ENCODE measurements at places on chromosomes 2 and 18.

DNA sequence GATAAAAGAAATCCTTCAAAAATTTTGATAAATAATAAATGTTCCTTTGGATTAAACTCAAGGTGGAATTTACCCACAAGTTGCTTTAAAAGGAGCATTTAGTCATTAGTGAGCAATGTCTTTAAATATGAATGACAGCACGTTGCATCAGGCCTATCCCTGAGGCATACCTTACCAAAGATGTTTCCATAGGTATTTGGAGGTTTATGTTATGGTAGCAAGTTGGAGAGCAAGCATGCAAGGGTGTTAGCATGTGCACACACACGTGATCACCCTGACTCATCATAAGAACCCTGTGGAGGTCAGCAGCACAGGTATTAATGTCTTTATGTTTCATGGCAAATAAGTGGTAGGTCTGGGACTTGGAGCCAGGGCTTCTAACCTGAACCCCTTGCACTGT, 159.9 kb downstream of the ACTR3 start:
- DNase-seq, result no peak

GRCh38 chr2:143312441-143312840, 183.2 kb downstream of the ARHGAP15 start:
- DNase-seq, result no peak

GRCh38 chr18:63099848-63100629, 219.5 kb downstream of the BCL2 start:
- DNase-seq, result no peak

- no peak for DNase-seq
These were observed 340.6 kb downstream of the PAX3 start for GRCh38 chr2:221958224-221958623.

- no peak for DNase-seq
These were observed 171.2 kb downstream of the ASB1 start for GRCh38 chr2:238597638-238598528.

DNA sequence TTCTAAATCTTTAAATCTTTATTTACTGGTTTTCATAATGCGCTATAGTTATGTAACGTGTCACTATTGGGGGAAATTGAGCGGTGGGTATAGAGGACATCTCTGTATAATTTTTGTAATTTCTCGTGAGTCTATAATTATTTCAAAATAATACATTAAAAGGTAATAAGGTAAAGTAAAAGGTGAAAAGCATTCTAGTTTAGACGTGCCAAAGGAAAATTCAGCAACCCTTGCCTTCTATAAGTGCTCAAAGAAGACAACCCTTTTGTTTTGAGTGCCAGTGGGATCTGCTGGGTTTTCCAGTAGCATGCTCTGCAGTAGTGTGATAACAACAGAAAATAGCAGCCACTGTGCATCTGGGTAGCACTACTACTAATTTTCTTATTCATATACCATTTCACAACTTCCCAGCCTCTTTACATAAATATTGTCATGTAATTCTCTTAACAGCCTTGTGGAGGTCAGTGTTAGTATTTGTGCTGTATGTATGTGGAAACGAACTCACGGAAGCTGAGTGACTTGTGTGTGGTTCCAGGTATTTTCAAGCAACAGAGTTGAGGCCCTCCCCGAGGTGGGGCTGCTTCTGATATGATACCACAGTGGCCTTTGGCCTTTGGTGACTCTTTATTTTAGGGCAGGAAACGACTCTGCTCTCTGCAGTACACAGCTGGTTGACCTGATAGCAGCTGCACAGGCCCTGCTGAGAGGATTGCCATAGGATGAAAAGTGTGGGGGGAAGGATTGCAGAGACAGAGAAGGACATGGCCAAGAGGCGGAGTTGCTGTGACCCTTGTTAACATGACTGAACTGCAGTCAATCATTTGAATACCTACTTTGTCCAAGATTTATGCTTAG, 104.5 kb downstream of the TDRD15 start:
- no peak for DNase-seq
